GM20000 (cell line): ENCODE measurements at places on chromosomes 4 and X.

DNA sequence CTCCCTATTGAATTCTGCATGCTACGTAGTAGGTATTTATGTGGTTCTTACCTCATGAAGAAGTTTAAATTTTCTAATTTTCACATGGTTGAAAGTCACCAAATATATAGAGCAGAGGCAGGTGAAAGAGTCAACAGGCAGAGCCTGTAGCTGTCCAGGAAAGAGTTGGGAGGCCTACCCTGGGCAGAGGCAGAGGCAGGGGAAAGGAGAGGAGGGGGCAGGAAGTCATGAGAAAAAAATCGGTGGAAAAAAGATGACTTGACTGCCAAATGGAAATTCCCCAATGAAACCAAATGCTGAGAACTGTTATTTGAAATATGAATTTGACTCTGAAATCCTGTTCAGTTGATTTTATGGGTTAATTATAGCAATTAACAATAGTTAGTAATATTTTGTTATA lies 23.1 kb upstream of the GPR34 start:
- DNase-seq: no peak

- no peak for DNase-seq
Observed at GRCh38 chrX:71634366-71634765, 16.1 kb upstream of the CXCR3 start.

DNA sequence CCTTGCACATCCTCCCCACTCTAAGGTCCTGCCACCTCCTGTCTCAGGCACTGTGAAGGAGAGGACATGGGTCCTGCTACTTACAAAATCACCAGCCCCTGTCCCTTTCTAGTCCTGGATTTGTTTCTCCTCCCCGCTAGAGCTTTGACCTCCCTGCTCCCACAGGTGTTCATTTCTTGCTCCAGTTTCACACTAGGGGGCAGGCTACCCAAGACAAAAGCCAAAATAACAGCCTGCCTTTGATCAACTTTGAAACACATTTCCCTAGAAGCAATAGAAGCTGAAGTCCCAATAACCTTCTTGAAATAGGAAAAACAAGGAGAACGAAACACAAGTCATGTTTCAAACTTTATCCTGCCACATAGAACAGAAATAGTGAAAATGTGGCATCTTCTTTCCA lies 164.4 kb downstream of the QDPR start:
- peak; percentile 47 for DNase-seq

- DNase-seq: no peak
Observed at GRCh38 chrX:77160301-77160700, 286.9 kb upstream of the FGF16 start.

GRCh38 chr4:97786306-97786920 lies 356.9 kb downstream of the STPG2 start:
- DNase-seq: no peak

DNA sequence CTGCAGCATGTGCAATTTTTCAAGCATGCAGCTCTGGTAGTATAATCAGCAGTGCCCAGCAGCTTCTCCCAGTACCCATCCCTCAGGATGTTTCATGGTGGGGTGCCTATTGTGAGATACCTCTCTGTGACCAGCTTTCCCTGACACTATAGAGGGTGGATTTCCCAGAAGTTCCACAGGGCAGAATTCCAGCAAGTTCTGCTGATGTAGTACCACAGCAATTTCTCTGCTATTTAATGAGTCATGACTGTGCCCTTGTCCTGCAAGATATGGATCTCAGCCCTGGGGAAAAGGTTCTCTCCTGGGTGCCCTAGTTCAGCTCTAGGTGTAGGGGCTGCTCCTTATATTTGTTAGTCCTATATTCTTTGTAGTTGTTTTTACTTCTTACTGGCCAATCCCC lies 174.8 kb downstream of the ENOX2 start:
- DNase-seq: no peak

- peak; percentile 34 for DNase-seq
Observed at GRCh38 chr4:156378033-156378665, 424.5 kb upstream of the CTSO start.
